ENCODE measurements at places on chromosomes 1 and 21. TPM values are rescaled to one million over a fixed set of nuclear protein-coding genes. Genes with fewer than 3 reads are reported as not detected.

- DNase-seq: no peak
Measured at GRCh38 chr1:7811476-7811875, 27.4 kb downstream of the PER3 start.

- DNase-seq: no peak
Measured at GRCh38 chr1:172154551-172154950, 265.9 kb upstream of the C1orf105 start.

DNA sequence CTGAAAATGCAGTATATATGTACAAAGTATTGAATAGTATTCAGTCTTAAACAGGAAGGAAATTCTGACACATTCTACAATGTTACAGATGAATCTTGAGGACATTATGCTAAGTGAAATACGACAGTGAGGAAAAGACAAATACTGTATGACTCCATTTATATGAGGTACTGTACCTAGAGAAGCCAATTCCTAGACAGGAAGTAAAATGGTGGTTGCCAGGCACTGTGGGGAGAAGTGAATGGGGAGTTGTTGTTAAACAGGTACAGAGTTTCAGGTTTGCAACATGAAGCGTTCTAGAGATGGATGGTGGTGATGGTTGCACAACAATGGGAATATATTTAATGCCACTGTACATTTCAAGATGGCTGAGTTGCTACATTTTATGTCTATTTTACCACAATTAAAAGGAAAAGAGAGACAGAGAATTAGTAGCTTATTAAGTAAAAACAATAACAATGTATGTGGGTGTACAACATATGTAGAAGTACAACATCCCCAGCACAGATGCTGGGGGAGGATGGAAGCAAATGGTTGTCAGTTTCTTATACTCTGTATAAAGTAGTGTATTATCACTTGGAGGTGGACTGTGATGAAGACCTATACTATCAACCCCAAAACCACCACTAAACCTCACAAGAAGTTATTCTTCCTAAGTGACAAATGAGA, 3.9 kb upstream of the RAB4A start:
- DNase-seq: no peak

DNA sequence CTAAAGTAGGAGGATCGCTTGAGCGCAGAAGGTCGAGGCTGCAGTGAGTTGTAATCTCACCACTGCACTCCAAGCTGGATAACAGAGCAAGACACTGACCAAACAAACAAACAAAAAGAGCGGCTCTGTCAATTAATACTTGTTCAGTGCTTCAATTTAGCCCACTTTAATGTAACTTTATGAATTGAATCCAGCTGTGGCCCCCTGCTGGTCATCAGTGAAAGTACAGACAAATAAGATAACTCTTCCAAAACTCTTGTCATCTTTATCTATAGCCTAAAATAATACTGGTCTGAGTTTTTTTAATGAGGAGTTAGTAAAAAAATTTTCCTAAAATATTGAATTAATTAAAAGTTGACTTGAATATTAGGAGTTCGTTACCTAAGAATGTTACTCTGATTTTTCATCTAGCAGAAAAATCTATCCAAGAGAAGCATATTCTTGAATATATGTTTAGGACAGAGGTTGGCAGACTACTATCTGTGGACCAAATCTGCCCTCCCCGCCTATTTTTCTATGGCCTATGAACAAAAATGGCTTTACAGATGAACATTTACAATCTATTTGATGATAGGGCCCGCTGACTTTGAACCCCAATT, 26.1 kb downstream of the ATP5PF start:
- no peak for DNase-seq

- no peak for DNase-seq
Measured at GRCh38 chr1:89705901-89706699, 73.2 kb downstream of the LRRC8C start.

- no peak for DNase-seq
Measured at GRCh38 chr1:248890549-248891498, 15.2 kb upstream of the PGBD2 start.

- no peak for DNase-seq
Measured at GRCh38 chr1:11498956-11499594, 20.1 kb downstream of the DISP3 start.

DNA sequence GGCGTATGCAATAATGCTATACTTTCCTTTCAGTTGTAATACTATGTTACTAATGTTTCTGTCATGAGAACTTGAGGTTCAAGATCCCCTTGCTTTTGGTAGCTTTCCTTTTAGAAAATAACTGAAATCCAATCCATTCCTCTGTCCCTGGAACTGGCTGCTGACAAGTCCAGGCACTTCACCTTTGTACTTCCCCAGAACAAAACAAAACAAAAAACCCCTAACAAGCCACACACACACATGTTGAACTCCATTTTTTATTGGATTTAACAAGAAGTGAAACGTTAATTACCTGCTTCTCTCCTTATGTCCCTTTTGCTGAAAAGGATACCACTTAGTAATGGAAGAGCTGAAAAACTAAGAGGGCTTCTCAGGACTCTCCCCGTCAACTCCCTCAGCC, 26.1 kb upstream of the SDC3 start:
- DNase-seq: no peak

- no peak for DNase-seq
Measured at GRCh38 chr1:223704921-223705878, 7.1 kb upstream of the CAPN2 start.

DNA sequence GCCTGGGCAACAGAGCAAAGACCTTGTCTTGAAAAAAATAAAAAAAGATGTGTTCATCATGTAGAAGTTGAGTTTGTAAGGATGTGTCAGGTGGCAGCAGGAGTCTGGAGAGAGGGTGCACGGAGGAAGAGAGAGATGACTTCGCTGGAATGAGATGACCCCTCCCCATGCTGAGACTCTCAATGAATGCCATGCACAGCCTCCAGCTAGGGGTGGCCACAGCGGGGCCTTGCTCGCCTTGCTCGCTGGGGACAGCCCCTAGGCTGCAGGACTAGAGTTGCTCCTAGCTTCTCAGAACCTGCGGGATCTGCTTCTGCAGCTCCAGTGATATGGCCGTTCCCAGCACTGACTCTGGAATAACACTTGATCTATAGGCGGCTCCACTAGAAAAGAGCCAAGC, 6.6 kb upstream of the C2CD2 start:
- DNase-seq: no peak

- no peak for DNase-seq
Measured at GRCh38 chr21:33036430-33037162, 10.9 kb downstream of the OLIG2 start.

Gene COL8A2
- total RNA-seq: 1.0 TPM

Gene C1orf167
- total RNA-seq: 5.0 TPM

Gene NIPAL3
- total RNA-seq: 30.9 TPM

Gene RBBP5
- 10.0 TPM for total RNA-seq

Gene LEFTY2
- total RNA-seq: 0.19 TPM

Gene SCYL3
- 5.6 TPM for total RNA-seq
